ENCODE measurements at places on chromosomes 7 and 10.
A peak's percentile ranks its signal among the peaks of the same experiment; 100 is the strongest.

- no peaks in the 10 kb centered on the region for H3K27me3 ChIP-seq
- H3K4me3 ChIP-seq: no peak overlapping the region
- H3K36me3 ChIP-seq: no peaks in the 10 kb centered on the region
- DNase-seq: no peak
- no peaks in the 10 kb centered on the region for H3K4me1 ChIP-seq
- no peak overlapping the region for H3K27ac ChIP-seq
Observed at GRCh38 chr10:128364631-128365030, 238.4 kb upstream of the MKI67 start.

GRCh38 chr10:88332503-88333247, 250.4 kb downstream of the RNLS start:
- H3K4me3 ChIP-seq: no peak overlapping the region
- no peak overlapping the region for H3K27ac ChIP-seq
- peaks cover 2% of the 10 kb centered on the region for H3K4me1 ChIP-seq
- H3K27me3 ChIP-seq: no peaks in the 10 kb centered on the region

DNA sequence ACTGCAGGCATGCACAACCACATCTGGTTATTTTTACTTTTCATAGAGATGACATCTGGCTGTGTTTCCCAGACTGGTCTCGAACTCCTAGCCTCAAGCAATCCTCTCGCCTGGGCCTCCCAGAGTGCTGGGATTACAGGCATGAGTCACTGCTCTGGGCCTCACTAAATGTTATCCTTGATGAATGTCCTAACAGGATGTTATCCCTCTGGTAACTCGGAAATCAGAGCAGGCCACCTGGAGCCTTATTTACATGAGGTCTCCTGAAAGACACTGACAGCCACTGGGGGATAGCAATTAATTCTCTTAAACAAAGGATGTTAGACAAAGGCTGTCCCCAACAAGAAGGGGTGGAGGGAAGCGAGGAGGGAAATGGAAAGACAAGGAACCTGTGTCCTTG, 4.5 kb upstream of the ZNF438 start:
- H3K36me3 ChIP-seq: no peaks in the 10 kb centered on the region
- no peaks in the 10 kb centered on the region for H3K4me1 ChIP-seq
- no peak overlapping the region for H3K27ac ChIP-seq

GRCh38 chr10:80493522-80494051, 39.5 kb downstream of the TSPAN14 start:
- peaks cover 16% of the 10 kb centered on the region for H3K4me1 ChIP-seq
- DNase-seq: no peak
- no peak overlapping the region for H3K4me3 ChIP-seq
- H3K27me3 ChIP-seq: no peaks in the 10 kb centered on the region
- peaks cover 93% of the 10 kb centered on the region for H3K36me3 ChIP-seq
- H3K27ac ChIP-seq: no peak overlapping the region

- H3K27ac ChIP-seq: no peak overlapping the region
- DNase-seq: no peak
- no peaks in the 10 kb centered on the region for H3K36me3 ChIP-seq
- no peaks in the 10 kb centered on the region for H3K4me1 ChIP-seq
Observed at GRCh38 chr10:93166134-93166533, 92.4 kb downstream of the CYP26A1 start.

- H3K27ac ChIP-seq: no peak overlapping the region
- no peaks in the 10 kb centered on the region for H3K36me3 ChIP-seq
- DNase-seq: no peak
- H3K27me3 ChIP-seq: no peaks in the 10 kb centered on the region
- H3K4me3 ChIP-seq: no peak overlapping the region
Observed at GRCh38 chr10:113650172-113650571, 13.7 kb downstream of the NRAP start.

DNA sequence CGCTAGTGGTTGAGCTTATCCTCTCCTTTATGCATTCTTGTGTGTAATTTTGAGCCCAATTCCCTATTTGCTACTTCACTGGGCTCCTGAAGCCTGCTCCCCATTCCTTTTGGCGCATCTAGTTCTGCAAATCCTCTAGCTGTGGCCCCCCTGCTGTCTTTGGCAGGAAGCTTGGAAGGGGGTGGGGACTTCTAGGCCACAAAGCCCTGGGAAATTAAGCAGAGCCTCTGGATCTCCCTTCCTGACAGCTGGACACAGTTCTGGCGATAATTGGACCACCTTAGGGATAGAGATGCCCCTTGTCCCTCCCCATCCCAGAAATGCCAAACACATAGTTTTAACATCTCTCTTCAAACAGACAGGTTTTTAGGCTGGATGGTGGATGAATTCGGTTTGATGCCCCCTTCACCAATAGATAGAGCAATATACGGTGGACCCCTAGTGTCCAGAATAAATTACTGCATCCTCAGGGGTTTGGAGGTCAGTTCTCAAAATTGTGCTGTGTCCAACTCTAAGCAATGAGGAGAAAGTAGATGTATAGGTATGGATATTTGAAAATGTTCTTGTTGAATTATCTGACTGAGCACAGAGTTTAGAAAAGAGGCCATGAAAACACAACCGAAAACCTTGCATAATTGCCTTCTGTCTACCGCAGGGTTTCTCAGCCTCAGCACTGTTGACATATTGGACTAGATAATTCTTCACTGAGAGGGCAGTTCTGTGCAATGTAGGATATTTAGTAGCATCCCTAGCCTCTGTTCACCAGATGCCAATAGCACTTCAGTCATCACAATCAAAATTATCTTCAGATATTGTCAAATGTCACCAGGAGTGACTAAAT, 75.5 kb downstream of the PAPSS2 start:
- peaks cover 13% of the 10 kb centered on the region for H3K4me1 ChIP-seq
- no peaks in the 10 kb centered on the region for H3K36me3 ChIP-seq
- H3K27ac ChIP-seq: peak overlapping the region; percentile 82
- H3K27me3 ChIP-seq: no peaks in the 10 kb centered on the region
- peak; percentile 70 for DNase-seq

GRCh38 chr7:157708919-157709295, 372.1 kb downstream of the DNAJB6 start:
- no peak for DNase-seq
- no peaks in the 10 kb centered on the region for H3K27me3 ChIP-seq
- peaks cover 4% of the 10 kb centered on the region for H3K4me1 ChIP-seq

DNA sequence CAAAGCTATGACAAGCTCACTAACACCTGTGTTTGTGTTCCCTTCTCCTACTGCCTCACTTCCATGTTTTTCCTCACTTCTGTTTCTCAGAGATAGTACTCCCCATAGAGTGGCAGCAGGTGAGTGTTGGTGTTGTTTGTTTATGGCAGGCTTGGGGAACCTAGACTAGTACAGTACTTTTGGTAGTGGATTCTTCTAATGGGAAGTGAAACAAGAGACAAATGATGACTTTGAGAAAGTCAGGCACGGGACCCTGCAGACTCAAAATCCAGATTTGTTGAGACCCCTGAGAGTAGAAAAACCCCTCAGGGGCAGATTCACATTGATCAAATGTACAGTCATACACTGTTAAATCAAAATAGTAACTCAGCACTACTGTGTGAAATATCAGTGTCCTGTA, 6.4 kb upstream of the CFAP69 start:
- H3K36me3 ChIP-seq: no peaks in the 10 kb centered on the region
- no peak overlapping the region for H3K27ac ChIP-seq
- peaks cover 3% of the 10 kb centered on the region for H3K4me1 ChIP-seq
- H3K27me3 ChIP-seq: no peaks in the 10 kb centered on the region
- H3K4me3 ChIP-seq: no peak overlapping the region

DNA sequence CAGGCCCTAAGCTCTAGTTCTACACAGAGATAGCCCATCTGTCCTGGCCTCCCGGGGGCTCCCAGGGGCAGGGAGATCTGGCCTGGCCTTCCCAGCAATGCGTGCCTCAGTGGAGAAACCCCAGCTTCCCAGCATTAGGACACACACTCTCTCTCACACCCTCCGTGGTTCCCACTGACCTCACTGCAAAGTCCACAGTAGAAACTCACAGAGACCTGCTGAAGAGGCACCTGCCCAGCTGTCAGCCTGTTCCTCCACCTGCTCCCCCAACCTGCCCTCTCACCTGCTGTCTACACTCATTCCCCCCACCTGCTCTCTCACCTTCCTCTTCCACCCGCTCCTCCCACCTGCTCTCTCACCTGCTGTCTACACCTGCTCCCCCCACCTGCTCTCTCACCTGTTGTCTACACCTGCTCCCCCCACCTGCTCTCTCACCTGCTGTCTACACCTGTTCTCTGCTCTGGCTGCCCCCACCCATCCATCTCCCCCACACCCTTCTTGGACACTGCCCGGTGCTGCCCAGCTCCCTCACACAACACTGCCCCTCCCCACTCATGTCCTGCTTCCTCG, 21.1 kb upstream of the PFKP start:
- peaks cover 32% of the 10 kb centered on the region for H3K4me1 ChIP-seq
- H3K4me3 ChIP-seq: no peak overlapping the region
- H3K27me3 ChIP-seq: no peaks in the 10 kb centered on the region
- peak overlapping the region; percentile 83 for H3K27ac ChIP-seq
- H3K36me3 ChIP-seq: no peaks in the 10 kb centered on the region

GRCh38 chr10:74882427-74882826, 56.0 kb downstream of the KAT6B start:
- no peak for DNase-seq
- H3K36me3 ChIP-seq: no peaks in the 10 kb centered on the region
- no peak overlapping the region for H3K4me3 ChIP-seq
- H3K4me1 ChIP-seq: no peaks in the 10 kb centered on the region

DNA sequence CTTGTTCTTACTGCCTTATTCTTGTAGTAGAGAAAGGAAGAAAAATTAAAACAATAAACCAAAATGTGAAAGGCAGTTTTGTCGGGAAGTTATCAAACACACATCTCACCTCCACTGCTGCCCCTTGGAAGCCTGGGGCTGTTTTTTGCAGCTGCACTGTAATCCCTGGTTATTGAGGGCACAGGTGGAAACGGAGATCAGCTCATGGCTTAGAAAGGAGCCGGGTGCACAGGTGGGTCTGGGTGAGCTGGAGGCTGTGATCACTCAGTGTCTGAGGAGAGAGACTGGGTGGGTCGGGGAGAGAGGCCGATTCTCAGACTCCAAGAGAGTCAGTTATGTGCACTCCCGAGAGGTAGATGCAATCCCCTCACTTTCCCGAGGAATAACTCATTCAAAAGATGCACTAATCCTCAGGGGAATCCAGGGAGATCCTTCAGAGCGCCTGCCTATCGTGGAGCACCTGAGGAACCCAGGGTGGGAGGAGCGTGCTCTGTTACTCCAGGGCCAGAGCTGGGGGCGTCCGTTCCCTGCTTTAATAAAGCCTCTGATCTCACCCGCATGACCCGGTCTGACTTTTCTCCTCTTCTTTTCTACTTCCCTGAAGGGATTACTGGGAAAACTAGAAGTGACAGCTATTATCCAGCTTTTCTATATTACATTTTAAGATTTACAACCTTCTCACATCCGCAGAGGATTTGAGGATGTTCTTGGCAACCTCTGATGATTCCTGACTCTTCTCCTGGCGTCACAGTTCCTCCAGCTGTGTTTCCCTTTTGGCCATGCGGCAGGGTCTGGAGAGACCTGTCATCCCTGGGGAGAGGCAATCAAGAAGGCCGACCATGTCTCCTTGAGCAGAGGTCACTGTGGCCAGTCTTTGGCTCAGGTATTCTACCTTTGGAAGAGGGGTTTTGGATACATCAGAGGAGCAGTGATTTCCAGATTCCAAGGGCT, 82.1 kb downstream of the CAMK1D start:
- peaks cover 7% of the 10 kb centered on the region for H3K4me1 ChIP-seq
- DNase-seq: no peak

DNA sequence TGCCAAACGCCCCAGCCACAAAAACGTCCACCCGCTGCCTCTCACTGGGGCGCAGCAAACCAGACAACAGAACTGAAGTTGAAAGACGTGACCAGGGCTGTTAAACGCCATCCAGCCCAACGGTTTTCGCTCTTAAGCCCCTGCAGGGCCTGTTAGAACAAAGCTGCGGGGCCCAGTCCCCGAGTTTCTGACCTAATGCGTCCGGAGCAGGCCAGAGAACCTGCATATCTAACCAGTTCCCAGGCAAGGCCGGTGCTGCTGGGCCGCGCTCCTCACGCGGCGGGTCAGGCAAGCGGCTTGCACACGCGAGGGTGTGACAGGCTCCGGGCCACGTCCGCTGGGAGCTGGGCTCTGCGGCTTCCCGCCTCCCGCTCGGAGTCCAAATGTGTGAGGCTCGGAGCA, 87.0 kb downstream of the PTPRN2 start:
- no peaks in the 10 kb centered on the region for H3K36me3 ChIP-seq
- H3K4me1 ChIP-seq: peaks cover 4% of the 10 kb centered on the region
- H3K27ac ChIP-seq: no peak overlapping the region
- peak; percentile 15 for DNase-seq

- peaks cover 32% of the 10 kb centered on the region for H3K4me1 ChIP-seq
- no peak for DNase-seq
- H3K4me3 ChIP-seq: no peak overlapping the region
- no peaks in the 10 kb centered on the region for H3K27me3 ChIP-seq
- H3K27ac ChIP-seq: no peak overlapping the region
Observed at GRCh38 chr10:72322280-72323058, 32.2 kb downstream of the DNAJB12 start.

GRCh38 chr10:69384320-69384719, 32.4 kb downstream of the TACR2 start:
- no peak overlapping the region for H3K4me3 ChIP-seq
- DNase-seq: no peak
- H3K36me3 ChIP-seq: peaks cover 23% of the 10 kb centered on the region

- DNase-seq: no peak
- H3K4me3 ChIP-seq: no peak overlapping the region
Observed at GRCh38 chr7:158245724-158246041, 341.9 kb downstream of the PTPRN2 start.

DNA sequence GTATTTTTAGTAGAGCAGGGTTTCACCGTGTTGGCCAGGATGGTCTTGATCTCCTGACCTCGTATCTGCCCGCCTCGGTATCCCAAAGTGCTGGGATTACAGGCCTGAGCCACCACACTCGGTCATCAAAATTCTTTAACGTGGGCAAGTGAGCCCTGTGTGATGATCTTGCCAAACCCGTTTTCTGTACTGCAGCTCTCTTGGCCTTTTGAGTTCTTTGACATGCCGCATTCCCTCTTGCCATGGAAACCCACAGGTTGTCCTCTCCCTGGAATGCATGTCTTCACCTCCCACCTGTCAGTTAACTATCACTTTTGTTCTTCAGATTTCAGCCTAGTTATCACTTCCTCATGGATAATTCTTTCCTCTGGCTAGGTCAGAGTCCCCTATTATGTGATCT, 5.0 kb downstream of the NUP205 start:
- no peak overlapping the region for H3K4me3 ChIP-seq
- no peaks in the 10 kb centered on the region for H3K27me3 ChIP-seq
- DNase-seq: no peak
- H3K27ac ChIP-seq: no peak overlapping the region

DNA sequence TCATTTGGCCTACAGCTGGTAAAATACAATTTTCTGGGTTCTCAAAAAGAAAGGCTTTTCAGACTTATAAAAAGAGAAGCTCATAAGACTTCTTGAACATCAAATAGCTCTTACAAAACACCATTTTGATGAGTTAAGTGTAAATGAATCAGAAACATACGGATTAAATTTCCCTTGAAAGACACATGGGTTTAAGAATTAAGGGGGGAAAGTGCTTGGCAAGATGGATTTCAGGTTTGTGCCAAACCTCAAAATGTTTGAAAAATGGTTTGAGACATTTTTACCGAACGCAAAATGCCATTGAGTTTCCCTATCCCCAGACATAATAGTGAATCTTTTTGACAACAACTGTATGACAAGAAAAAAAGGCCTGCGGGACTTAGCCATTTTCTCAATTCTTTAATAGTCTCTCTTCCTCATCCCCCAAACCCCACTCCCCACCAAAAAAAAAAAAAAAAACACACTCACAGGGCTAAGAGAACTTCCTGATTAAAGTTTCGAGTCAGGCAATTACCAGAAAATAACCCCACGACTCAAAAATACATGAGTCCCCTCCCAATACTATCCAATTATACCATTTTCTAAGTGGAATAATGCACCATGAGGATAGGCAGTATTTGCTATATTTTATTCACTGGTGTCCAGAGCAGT, 260.1 kb downstream of the TRIL start:
- peaks cover 16% of the 10 kb centered on the region for H3K4me1 ChIP-seq
- DNase-seq: no peak
- no peak overlapping the region for H3K4me3 ChIP-seq
- no peak overlapping the region for H3K27ac ChIP-seq
- H3K27me3 ChIP-seq: no peaks in the 10 kb centered on the region
